ENCODE measurements at places on chromosomes 6 and 20.

DNA sequence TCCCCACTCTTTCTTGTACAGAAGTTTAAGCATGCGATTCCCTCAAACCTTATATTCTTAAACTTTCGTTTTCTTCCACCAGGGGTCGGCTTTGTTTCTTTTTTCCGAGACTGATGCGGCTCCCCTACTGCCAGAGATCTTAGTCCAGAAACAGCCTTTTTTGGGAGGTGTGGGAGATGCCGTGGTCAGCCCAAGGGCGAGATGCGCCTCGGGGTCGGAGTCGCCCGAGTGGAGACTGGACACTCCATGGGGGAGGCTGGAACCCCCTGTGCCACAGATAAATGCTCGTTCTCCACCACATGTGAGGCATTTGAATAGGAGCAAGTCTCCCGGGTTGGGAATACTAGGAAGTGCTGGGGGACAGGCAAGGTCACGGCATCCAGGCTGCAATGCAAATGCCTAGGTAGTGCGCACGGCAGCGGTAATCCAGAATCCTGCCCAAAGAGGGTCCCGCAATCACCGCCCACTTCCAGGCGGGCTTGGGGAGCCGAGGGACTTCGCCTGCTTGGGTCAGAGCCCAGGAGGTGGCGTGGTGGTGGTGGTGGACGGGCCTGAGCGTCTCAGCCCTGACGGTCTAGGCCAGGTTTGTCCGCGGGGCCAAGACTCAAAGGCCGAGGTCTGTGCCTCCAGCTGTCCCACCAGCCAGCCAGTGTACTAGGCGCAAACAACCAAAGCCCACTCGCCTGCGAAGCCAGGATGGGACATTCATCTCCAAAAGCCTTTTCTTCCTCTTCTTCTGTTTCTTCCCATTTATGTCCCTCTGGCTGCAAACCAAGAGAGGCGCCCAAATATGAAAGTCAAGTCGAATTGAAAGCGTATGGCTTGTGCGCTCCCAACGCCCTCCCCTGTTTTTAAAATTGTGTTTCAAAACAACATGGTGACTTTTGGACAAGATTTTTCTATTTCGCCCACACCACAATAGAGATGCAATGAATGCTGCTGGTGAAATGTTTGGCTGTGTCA, 39.3 kb upstream of the OSTM1 start:
- peak; percentile 53 for DNase-seq

DNA sequence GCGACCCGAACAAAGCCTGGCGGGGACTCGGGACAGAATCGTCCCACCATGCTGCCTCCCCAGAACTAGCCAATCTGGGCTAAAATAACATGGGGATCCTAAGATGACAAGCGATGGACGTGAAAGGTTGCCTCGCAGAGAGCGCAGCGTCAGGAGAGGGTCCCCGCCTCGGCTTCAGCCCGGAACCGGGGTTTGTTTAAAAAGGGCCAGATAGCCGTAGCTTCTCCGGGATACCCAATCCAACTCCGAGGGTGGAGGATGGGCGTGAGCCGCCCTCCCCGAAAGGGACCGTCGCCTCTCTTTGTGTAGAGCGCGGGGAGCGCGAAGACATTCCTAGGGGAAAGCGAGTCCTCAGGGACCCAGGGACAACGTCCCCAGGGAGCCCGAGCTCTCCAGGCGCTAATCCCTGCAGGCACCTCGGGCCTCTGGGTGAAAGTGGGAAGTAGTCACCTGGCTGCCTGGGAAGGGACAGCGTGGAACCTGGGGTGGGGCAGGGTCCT, 643 bp downstream of the CD24 start:
- DNase-seq: no peak

DNA sequence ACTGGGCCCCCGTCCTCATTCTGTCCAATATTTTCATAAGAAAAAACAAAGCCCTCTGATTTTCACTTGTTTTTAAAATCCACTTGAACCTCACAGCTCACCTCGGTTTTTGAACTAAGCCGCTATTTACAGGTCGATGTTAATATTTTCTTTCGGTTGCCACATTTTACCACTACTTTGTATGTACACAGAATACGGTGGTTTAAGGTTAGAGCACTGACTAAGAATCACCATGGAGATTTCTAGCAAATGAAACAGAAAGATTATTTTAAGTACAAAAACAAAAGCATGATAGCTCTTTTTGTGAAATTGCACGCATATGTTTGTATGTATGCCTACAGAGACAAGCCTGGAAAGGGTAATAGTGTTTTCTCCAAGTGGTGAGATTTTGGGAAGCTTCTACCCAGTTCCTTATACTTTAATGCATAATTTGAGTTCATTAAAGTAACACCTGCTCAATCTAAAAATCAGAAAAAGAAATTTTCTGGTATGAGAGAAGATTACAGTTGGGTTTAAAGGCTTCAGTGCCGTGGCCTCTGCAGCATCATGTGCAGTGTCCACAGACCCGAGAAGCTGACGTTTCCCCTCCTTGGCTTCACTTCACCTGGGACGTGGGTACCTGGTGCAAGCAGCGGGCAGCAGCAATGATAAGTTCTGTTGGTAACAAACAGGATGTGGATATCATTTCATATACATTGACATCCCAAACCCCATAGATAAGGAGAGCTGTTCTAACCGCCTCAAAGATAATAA, 144.0 kb downstream of the UST start:
- no peak for DNase-seq

- no peak for DNase-seq
Observed at GRCh38 chr6:156654919-156655918, 122.0 kb upstream of the ARID1B start.

DNA sequence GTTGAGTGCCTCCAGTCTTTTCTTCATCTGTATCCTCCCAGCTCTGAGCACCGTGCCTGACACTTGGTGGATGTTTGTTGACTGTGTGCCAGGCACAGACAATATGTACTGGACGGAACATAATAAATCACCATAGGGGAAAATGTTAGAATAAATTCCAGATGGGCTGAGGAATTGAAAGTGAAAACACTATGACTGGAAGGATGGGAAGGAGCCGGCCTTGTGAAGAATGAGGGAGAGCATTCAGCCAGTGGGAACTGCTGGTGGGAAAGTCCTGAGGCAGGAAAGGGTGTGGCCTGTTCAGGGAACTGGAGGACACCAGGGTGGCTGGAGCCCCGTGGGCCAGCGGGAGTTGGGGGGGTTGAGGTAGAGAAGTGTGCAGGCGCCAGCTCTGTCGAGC, 75.4 kb downstream of the MTHFD1L start:
- no peak for DNase-seq

DNA sequence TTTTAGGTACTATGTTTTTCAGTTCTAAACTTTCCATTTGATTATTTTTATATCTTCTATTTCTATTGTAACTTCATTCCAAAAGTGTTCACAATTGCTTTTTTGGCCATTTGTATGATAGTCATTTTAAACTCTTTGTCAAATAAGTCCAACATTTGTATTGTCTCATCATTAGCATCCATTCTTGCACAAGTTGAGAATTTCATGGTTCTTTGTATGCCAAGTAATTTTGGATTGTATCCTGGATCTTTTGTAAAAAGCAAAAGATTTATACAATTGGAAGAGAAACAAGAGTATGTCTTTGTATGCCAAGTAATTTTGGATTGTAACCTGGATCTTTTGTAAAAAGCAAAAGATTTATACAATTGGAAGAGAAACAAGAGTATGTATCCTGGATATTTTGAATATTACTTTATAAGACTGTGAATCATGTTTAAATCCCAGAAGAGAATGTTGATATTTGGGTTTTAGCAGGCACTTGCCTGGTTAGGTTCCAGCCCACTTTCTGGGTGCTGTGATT, 36.9 kb upstream of the NT5E start:
- DNase-seq: no peak

GRCh38 chr6:131059486-131059885, 3.6 kb downstream of the EPB41L2 start:
- DNase-seq: peak; percentile 40

- no peak for DNase-seq
Observed at GRCh38 chr6:33908025-33908424, 104.2 kb upstream of the MLN start.

DNA sequence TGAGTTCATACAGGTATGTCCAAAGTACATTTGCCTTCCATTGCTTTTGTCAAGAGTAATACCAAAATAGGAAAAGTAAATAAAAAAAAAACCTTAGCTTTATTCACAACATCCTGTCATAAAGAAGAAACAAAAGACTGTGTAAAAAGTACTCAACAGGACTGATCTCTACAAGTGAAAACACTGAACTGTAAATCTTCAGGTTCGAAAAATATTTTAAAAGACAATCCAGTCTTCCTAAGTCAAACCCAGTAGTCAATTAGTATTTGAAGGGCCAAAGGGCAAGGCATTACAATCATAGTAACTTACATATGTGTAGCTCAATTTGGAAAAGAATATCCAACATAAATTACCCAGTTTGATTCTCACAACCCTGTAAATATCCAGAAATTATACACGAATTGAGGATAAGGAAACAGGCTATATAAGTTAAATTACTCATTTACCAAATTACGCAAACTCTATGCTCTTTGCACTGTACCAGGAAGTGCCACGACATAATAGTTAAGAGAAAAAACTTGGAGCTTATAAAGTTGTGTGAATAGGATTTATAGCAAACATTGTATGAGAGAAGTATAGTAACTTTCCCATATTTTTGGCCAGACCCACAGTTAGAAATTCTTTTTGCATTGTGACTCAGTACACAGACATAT, 21.2 kb downstream of the PTPRK start:
- DNase-seq: no peak

DNA sequence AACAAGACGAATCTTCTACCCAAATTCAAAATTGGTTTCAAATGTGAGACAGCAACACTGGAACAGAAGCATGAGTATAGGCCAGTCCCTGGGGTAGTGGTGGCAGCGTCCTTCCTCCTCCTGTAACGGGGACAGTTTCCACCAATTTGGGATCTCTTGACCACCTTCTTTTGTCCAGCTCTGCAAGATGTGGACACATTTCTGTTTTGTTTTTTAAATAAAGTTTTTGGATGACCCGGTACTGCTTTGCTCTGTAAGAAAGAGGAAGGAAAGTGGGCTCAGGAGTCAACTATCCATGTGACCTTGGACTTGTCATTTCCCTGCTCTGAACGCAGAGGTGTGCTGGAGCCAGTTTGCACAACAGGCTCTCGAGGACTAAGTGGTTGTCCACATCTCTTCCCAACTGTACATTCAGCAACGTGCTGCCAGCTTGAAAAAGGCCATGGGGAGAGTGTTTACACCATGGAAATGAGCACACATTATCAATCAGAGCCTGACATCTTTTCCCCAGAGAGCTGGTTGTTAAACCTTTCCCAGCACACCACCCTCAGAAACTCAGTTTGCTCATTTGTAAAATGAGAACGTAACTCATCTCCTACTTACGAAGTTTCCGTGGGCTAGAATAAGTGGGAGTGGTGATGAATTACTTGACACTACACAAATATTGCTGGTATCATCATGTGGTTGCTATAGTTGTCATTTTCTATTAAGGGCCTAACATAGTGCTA, 66.5 kb downstream of the ADTRP start:
- DNase-seq: no peak

DNA sequence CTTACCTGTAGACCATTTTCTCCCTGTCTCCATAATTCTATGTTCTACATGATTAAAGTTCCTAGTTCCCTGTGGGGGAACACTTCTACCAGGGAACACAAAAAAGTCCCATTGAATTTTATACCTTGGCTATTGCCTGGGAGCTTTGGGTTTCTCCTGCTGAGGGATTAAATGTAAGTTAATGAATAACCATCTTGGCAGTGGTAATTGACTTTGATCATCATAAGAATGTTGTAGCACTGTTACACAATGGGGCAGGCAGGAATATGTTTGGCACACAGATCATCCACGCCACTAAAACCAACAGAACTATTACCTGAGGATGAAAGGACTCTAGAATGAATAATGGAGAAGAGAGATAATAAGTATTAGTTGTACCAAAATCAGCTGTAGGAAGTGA, 1106.2 kb upstream of the GJE1 start:
- DNase-seq: no peak

- DNase-seq: no peak
Observed at GRCh38 chr6:28860581-28860980, 63.2 kb downstream of the TRIM27 start.

DNA sequence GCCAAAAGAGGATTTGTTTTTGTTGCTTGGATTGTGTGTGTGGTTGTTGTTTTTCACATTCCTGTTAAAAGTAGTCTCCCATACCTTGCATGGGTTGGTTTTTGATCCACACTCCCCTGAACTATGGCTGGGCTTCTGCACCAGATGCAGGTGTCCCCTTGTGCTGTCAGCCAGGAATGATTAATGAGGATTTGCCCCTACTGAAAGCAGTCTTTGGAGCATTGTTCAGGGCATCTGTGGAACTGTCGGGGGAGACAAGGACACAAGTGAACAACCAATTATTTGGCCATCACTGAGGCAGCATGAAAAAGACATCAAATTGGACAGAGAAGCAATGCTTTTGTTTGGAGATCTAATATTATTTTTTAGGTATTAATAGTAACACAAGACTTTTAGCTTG, 373.2 kb upstream of the MMS22L start:
- DNase-seq: peak; percentile 69

DNA sequence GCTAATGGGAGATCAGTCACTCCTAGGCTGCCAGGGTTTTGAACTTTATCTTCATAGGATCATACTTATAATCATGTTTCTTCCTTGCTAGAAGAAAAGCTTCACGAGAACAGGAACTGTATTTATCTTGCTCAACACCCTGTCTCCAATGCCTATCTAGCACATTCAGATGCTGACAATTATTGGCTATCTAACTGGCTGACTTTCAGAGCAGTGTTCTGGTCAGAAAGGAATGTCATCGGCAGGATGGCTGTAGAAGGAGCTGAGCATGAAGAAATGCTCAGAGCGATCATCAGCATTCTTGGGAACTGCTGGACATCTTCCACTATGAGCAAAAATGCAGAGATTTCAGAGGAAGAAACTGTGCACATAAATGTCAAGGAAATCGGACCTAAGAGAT, 628.0 kb upstream of the NRSN1 start:
- no peak for DNase-seq

DNA sequence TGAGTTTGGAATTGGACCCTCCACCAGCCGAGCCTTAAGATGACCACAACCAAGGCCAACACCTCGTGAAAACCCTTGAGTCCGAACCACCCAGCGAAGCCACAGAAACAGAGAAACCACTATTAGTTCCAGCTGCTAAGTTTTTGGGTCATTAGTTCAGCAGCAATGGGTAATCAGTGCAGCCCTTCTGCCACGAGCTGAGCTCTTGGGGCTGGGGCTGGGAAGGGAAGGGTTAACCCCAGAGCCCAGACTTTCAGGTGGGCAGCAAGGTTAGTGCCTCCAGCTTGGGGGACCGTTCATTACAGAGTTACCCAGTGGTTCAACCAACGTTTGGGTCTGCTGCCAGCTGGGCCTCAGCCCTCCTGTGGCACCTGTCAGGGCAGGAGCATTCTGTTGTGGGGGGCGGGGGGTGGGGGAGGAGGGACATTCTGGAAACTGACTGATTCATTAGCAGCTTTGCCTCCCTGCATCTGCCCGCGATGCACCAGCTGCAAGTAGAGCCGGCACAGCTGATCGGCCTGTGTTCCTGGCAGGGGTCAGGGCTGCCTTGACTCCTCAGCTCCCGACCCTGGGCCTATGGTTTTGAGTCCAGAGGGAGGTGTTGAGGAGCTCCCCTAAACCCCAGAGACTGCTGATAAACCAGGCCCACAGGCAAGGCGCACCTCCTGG, 52.7 kb downstream of the TGM2 start:
- DNase-seq: no peak

All from pons (tissue), 1 donor.